Hematopoietic multipotent progenitor cell treated with erythropoietin and hydrocortisone succinate and interleukin-3 and kit ligand, for 6 days (in vitro differentiated cells): ENCODE measurements at places on chromosomes 7 and 10.
A peak's percentile ranks its signal among the peaks of the same experiment; 100 is the strongest.

GRCh38 chr7:138885383-138886147 is 87.6 kb upstream of the ATP6V0A4 start:
- DNase-seq = no peak

DNA sequence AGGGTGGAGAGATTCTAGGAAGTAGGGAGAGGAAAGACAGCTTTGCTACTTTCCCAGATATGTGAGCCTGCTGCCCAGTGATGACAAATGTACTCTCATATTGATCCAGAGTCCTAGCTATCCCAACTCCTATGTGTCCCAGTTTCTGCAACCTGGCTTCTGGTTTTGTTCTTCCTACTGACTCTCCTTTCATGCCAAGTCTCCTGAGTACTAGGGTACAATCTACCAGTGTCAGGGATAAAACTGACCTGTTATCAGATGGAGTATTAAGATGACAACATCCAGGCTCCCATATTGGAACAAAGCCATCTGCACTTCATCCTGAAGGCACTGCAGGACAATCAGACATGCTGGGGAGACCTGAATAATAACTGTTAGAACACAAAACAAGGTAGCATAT is 233.7 kb upstream of the PHYHIPL start:
- no peak for DNase-seq

GRCh38 chr10:1199897-1200721 is 143.9 kb downstream of the WDR37 start:
- DNase-seq = no peak

DNA sequence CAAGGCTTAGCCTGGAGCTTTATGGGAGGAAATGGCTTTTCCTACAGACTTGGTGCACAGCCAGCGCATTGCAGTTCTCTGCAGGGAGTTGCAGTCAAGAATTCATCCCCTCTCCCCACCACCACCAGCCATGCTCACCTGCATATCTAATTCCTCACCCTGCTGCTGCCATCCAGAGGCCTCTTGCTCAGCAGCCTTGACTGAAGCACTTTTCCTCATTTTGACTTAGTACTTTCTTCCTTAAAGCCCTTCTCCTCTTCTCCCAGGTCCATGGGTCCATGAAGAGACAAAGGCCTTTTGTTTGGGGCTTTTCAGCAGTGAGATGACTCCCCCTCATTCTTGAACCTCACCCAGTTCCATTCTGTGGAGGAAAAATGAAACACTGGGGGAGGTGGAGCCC is 39.7 kb upstream of the GPR141 start:
- peak; percentile 29 for DNase-seq

DNA sequence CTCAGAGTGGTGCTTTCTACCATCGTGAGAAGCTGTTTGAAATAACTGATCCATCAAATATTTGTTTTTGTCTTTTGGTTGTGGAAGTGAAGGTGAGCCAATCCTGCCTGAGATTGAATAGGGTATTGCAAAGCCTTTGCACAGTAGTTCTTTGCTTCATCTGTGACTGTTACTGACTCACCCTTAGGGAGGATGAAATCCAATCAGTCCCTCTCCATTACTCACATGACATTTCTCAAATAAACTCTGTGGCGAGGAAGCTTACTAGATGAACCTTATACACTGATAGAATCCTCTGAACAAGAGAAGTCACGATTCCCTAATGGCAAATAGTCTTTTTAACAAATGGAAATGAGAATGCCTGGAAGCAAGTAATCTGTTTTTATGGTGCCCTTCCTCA is 31.9 kb downstream of the HEPACAM2 start:
- no peak for DNase-seq

GRCh38 chr7:28993371-28993770 is 35.2 kb upstream of the TRIL start:
- no peak for DNase-seq

DNA sequence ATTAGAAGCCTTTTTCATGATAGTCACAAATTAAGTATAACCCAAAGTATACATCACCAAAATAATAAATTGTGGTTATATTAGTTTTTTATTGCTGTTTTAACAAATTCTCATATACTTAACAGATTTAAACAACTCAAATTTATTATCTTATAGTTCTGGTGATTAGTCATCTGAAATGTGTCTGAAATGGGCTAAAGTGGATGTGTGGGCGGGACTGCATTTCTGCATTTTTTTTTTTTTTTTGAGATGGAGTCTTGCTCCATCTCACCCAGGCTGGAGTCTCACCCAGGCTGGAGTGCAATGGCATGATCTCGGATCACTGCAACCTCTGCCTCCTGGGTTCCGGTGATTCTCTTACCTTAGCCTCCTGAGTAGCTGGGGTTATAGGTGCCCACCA is 891.5 kb upstream of the CELF2 start:
- no peak for DNase-seq

GRCh38 chr7:156656598-156656997 is 16.0 kb downstream of the RNF32 start:
- no peak for DNase-seq

- peak; percentile 85 for DNase-seq
Observed at GRCh38 chr7:142385491-142386340, 127.9 kb upstream of the PRSS58 start.

DNA sequence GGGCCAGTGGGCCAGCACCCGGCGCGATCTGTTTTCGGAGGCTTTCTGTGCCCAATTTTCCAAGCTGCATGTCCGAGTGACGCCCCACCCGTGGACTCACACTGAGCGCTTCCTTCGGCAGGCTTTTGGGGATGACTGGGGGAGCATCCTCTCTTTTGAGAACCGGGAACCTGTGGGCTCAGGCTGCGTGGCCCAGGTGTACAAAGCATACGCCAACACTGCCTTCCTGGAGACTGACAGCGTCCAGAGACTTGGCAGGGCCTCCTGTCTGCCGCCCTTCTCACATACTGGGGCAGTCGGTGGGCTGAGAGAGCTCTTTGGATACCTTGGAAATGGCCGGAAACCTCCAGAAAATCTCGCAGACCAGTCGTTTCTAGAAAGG is 1.0 kb downstream of the ADCK2 start:
- DNase-seq = no peak

- DNase-seq = no peak
Observed at GRCh38 chr10:69856601-69857166, 55.0 kb downstream of the COL13A1 start.
